ENCODE measurements at places on chromosomes 2 and 18.

DNA sequence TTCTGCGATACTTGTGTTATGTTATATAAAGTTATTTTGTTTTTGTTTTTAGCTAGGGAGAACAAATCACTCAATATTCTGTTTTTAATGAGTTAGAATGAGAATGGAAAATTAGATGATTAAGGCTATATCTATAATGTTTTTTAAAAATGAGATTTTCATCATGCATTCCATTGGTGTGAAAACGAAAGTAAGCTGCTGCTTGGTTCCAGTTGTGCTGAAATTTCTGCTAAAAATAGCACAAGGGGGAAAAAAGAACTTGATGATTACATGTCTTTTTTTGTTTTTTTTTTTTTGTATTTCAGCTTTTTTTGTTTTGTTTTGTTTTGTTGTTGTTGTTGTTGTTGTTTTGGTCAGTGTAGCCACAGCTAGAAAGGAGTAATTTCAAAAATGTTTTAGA is 242.6 kb upstream of the KCNJ3 start:
- no peak for DNase-seq

- peak; percentile 69 for DNase-seq
These were observed 347.5 kb downstream of the METTL4 start for GRCh38 chr18:2223849-2224248.

DNA sequence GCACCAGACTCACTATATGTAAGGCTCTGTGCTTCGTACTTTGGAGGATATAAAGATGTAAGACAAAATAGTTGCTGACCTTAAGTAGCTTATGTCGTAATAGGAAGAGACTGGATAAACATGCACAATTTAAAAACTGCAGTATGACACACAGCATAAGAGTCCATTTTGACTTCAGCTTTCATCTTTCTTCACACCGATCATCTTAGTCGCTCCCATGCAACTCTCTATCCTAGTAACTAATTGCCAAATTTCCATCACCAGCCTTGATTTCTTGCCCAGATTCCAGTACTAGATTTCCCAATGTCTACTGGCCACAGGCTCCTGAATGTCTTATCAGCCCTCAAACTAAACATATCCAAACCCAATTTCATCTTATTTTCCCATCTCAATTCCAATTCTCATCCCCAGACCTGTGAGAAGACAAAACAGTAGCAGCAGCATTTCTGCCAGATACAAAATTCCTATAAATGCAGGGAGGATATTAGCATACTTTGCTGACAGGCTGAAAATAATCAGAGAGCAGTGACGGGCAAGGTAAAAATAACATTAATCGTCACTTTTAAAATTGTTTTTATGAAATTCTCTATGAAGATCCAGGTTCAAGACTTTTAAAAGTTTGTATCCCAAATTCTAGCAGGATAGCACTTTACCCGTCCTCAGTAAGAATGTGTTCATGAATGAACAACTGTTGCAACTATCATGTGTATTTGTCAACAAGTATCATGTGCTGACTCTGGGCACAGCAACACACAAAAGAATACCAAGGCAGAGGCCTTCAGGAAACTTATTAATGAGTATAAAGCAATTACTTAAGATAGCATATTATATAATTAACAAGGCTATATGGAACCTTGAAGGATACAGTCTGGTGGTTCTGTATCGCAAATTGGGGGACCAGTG is 42.2 kb downstream of the KIDINS220 start:
- DNase-seq = no peak

GRCh38 chr2:143146366-143146765 is 17.1 kb downstream of the ARHGAP15 start:
- DNase-seq = no peak

GRCh38 chr2:204033611-204034495 is 97.3 kb downstream of the ICOS start:
- no peak for DNase-seq

GRCh38 chr2:241412144-241412543 is 56.1 kb downstream of the FARP2 start:
- no peak for DNase-seq

DNA sequence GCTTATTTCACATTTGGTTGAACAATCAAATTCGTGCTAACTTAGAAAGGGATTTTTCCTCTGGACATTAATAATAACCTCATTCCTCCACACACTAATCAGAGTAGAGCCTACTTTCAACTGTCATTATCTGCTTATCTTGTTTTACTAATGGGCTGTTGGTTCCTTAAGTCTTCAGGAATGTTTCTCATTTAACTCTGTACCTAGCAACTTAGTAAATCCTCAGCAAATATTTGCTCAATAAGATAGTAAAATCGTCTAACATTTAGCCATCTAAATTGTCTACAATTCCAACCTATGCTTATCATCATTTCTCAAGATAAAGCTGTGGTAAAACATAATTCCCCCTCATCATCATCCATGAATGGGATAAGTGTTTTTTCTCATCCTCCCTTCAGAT is 98.1 kb downstream of the CDH2 start:
- DNase-seq = no peak

GRCh38 chr2:120797421-120798221 is 62.0 kb downstream of the GLI2 start:
- peak; percentile 55 for DNase-seq

DNA sequence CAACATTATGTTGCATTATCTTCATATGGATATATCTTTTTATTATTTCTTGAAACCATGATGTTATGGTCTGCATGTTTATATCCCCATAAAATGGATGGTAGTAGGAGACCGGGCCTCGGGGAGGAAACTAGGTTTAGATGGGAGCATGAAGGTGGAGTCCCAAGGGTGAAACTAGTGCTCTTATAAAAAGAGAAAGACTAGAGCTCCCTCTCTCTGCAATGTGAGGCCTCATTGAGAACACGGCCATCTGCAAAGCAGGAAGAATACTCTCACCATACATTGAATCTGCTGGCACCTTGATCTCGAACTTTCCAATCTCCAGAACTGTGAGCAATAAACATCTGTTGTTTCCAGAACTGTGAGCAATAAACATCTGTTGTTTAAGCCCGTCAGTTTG is 64.0 kb downstream of the NXPH2 start:
- peak; percentile 44 for DNase-seq

DNA sequence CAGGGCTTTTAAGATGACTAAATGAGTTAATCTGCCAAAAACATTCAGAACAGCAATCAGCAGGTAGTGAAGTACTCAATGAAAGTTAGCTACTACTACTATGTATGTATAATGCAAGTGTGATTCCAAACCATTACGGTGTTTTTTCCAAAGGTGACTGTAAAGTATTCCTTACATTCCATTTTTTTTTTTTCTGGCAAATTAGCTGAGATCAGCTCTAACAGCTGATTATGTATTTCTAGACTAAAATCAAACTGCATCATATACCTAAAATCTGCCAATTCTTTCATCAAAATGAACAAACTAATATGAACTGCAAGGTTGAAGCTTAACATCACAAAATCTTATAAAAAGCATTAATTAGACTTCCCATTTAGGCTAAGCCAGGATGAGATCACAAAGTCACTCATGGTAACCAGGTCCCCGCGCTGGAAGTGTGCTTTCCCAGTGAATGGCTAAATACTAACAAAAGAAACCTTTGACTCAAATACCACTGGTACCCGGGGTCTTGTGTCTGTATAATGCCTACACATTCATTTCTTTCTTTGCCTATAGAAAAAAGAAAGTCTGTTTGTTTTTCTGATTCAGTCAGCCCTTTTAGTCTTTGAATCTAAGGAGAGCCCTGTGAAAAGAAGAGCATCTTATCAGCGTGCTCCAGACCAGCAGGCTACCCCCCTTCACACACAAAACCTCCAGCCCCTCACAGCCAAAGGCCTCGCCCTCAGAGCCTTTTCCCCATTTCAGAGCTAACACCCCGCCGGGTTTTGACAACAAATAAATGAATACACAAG is 88.3 kb downstream of the RBMS1 start:
- DNase-seq = peak; percentile 69

DNA sequence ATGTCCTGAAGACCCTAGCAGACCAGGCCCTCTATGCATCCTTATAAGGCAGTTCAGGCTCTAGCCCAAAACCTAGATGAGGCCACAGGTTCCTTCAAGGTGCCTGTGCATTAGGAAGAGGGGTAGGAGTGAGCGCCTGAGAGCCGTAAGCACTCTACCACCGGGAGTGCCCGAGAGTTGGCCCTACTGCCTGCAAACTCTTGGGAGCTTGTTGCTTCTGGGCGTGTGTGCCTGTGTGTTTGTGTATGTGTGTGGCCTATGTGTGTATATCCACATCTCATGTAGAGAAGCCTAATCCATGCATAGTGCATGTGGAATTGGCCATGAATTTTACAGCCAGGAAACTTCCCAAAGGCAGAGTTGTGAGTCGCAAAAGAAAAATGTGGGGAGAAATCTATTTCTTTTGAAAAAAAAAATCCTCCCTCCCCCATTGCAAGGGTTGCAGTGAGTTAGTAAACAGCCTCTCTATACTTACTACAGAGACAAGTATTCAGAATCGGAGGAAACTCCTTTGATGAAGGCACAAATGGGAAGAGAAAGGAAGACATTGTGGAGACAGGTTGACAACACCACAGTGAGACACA is 96.8 kb downstream of the ADD2 start:
- DNase-seq = no peak

GRCh38 chr2:190088917-190089316 is 26.4 kb upstream of the MSTN start:
- peak; percentile 83 for DNase-seq

- no peak for DNase-seq
These were observed 68.3 kb upstream of the ACYP2 start for GRCh38 chr2:54047091-54047490.

DNA sequence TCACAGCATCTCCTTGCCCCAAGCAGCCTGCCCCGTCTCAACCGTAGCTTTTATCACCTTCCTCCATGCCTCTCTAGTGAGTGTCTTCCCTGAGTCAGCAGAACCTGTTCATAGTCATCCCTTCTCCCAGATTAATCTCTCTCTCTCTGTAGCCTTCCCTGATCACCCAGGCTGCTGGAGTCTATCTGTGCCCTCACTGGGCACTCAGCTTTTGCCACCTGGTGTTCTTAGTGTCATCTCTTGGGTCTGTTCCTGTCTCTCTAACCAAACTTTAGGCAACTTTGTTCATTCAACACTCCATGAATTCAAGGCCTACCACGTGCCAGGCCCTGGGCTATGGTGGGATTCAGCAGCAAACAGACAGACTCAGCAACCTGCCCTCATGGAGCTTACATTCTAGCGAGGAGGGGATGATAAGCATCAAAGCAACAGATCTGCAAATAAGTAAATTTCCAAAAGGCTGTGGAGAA is 159.1 kb downstream of the SMAD7 start:
- no peak for DNase-seq

GRCh38 chr2:239578381-239578780 is 177.6 kb upstream of the HDAC4 start:
- no peak for DNase-seq

DNA sequence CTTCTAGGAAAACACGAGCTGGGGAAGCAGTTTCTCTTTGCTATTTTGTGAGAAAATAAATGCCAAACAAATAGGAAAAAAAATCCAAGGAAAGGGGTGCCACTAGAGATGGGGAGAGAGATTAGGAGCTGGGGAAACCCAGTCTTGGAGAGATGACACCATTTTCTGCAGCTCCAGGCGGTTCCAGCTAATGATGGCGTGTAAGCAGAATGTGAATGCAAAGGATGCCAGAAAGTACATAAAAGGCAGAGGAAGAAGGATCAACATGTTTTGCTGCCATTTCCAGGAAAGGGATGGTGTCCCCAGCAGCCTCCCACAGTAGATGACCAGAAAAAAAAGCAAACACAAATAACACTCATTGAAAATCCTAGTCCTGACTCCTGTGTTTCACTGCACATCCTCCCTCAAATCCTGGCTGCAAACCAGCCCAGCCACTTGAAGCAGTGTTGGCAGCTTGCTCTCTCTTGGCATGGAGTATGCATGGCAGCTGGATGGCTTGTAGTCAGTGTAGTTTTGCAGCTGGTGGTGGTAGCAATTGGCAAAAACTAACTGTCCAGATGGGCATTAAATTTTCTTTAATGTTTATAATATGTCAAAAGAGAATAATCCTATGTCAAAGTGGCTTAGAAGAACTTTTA is 93.6 kb downstream of the FTCDNL1 start:
- DNase-seq = no peak

DNA sequence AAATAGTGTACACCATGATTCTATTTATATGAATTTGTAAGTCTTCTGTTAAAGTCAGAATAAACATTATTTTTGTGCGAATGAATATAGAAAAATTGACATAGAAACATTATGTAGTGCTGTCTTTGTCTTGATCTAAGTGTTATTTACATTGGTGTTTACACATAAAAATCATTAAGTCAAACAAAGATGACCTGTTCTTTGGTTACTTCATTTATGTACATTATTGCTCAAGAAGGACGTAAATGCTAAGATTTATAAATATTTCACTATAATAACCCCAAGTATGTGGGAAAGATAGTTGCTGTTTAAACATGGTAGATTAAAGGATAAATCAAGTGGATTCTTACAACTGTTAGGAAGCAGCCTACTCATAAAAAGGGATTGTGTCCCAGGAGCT is 536.8 kb upstream of the DSEL start:
- no peak for DNase-seq

GRCh38 chr2:164813535-164813934 is 28.1 kb downstream of the COBLL1 start:
- DNase-seq = no peak

DNA sequence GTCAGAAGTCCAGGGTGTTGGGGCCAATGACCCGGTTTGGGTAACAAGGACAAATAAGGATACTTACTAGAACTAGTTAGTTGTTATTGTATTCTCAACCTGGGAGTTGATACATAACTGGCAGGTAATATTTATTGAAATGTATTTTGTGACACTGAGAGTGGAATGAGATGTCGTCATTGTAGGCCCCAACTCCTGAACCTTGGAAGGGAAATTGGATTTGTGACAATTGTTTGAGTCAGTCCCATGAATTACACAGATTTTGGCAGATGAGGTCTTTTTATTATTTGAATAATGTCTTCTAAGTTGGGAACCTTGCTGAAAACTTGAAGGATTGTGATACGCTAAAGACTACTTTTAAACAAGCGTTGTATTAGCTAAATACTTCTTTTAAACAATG is 5.1 kb downstream of the TIMM21 start:
- DNase-seq = no peak

- no peak for DNase-seq
These were observed 6.9 kb upstream of the KYNU start for GRCh38 chr2:142870526-142870925.

GRCh38 chr2:128320192-128320905 is 1.7 kb upstream of the HS6ST1 start:
- no peak for DNase-seq

DNA sequence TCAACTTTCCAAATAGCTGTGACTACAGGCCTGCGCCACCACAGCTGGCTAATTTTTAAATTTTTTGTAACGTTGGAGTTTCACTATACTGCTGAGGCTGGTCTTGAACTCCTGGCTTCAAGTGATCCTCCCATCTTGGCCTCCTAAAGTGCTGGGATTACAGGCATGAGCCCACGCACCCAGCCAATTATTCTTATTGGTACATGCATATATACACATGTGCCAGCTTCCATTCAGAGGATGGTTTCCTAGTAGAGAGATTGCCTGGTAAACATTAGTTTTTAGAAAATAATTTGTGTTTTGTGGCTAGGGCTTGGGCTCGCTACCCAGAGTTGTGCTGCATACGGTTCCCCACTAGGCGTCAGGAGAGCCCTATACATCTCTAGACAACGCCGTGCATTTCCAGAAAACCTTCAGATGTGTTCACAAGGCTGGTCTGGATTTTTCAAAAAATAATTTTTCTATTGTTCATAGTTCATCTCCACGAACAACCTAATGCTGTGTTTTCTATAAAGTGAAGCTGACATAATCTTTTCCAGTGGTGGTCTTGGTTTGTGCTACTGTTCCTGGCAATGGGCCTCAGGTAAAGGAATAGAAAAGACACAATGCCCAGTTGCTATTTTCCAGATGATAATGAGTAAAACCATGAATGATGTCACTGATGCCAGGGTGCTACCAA is 14.6 kb upstream of the AFG3L2 start:
- DNase-seq = peak; percentile 73

All from GM23338 (cell line).